ENCODE measurements at places on chromosomes 4 and X.

- no peak for DNase-seq
These were observed 203.9 kb upstream of the VCX3A start for GRCh38 chrX:6738518-6739470.

- no peak for DNase-seq
These were observed 75.1 kb upstream of the DDX3X start for GRCh38 chrX:41258871-41259270.

GRCh38 chrX:150984169-150984824 lies 1.2 kb downstream of the HMGB3 start:
- DNase-seq = no peak

GRCh38 chr4:119728692-119729593 lies 100.3 kb upstream of the PDE5A start:
- DNase-seq = no peak

GRCh38 chr4:72571337-72571736 lies 2.3 kb upstream of the ADAMTS3 start:
- no peak for DNase-seq

DNA sequence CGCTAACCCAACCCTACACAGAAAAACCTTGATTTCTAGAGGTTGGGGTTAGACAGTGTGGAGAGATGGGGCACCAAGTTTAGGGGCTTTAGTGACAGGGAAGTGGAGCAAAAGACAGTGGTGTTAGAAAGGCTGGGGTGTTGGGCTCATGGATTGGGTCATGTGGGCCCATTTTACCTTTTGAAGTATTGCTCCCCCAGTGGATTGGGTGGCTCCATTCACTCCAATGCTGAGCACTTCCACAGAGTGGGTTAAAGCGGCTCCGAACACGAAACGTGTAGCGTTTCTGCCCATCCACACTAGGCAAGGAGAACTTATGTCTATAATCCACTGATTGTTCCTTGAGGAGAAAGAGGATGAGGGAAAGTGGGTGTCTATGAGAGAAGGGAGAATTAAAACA lies 2.3 kb downstream of the IL2RG start:
- no peak for DNase-seq
